ENCODE measurements at places on chromosomes 1 and 21. TPM values are rescaled to one million over a fixed set of nuclear protein-coding genes. Genes with fewer than 3 reads are reported as not detected.

The LCE1E gene
- total RNA-seq: not detected

The PTPRU gene
- total RNA-seq: 25.8 TPM

The EDN2 gene
- total RNA-seq: not detected

The CYP4Z1 gene
- not detected for total RNA-seq

The C1QTNF12 gene
- total RNA-seq: 1.0 TPM

The COL8A2 gene
- total RNA-seq: 18.5 TPM

The KCNJ6 gene
- total RNA-seq: under 0.01 TPM

The VWA1 gene
- total RNA-seq: 2.6 TPM

The PADI2 gene
- total RNA-seq: not detected

The ECM1 gene
- 7.7 TPM for total RNA-seq
